ENCODE measurements at places on chromosomes 13 and 19.

DNA sequence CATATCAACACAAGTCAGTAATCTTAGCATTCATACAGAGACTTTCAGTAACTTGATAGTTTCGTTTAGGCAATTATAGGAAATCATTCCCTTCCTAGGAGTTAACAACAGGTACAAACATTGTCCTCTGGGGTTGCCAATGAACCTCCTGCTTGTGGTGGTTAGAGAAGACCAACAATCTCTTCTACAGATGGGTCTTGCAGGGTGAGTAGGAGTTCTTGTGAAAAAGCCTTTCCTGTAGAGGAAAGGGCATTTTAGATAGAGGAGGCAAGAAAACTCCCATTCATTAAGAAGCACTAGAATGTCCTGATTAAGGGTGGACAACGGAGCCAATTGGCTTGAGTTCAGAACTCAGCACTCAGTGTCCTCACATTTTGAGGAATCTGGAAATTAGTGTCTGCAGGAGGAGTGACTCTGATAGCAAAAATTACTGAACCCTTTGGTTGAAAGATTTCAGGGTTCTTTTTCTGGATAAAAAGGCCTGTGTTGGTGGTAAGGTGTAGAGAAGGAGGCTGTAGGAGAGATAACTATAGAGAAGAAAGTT is 4.2 kb downstream of the WDFY2 start:
- DNase-seq: no peak

DNA sequence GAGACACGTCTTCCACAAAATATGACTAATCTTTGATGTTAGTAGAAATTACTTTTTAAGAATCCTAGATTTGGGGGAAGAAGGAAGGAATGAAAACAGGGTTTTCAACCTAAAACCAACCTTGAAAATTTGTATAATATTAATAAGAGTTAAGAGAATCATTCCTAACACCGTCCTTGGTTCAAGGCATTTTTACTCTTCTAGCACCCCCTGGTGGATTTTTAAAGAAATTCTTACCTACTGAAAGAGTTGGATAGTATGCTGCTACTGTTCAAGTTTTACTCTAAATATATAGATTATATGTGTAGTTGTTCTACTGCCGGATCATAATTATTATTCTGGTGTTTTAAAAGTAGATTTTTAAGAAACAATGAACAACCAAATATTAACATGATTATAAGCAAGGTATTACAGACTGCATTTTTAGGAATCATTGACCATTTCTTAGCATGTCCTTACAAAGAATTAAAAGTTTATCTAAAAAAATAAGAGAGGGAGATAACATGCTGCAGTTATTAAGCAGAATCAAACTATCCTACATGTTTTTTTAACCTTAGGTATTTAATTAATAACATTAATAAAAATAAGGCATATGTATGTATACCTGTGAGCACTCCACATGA is 7.4 kb upstream of the SLITRK6 start:
- peak; percentile 48 for DNase-seq

DNA sequence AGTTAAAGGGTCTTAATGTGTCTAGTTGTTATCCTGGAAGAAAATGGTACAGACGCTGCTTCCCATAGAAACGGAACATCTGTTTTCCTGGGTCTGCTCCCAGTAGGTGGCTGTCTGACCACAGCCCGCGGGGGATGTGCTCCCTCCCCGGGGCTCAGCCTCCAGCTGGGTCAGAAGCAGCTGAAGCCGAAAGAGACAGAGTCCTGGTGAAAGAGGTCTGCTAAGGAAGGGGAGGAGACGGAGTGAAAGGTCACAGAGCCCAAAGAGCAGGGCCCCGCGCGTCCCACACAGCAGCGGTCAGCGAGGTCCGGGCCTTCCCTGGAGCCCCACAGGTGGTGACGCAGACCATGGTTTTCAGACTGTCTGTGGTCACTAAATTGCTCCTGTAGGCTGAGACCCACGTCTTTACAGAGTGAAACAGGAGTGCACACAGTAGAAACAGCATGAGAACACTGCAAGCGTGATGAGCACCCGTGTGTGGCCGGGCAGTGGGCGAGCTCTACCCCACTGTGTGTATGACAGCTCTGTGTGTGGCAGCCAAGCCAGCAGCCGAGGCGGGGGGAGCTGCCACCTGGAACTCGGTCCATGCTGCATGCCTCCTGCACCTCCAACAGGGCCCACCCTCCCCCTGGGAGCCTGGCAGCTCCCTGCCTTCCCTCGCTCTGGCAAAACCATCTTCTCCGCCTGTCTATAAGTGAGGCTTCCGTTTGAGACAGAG is 52.0 kb upstream of the C13orf46 start:
- peak; percentile 75 for DNase-seq

DNA sequence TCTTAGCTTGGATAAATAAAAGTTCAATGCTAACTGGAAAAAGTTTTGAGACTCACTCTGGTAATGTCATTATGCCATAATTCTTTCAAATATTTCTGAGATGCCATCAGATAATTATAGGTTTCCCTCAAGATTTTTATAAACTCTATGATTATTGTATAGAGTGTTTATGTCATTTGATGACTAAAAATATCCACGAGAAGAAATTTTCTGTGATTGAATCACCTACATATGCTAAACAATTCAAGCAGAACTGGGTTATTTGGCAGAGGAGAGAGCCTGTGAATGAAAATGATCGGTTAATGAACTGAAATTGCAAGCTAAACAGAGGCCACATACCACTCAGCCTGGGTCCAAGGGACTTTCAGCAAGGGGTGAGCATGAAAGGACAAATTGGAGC is 92.6 kb upstream of the TSC22D1 start:
- peak; percentile 27 for DNase-seq

DNA sequence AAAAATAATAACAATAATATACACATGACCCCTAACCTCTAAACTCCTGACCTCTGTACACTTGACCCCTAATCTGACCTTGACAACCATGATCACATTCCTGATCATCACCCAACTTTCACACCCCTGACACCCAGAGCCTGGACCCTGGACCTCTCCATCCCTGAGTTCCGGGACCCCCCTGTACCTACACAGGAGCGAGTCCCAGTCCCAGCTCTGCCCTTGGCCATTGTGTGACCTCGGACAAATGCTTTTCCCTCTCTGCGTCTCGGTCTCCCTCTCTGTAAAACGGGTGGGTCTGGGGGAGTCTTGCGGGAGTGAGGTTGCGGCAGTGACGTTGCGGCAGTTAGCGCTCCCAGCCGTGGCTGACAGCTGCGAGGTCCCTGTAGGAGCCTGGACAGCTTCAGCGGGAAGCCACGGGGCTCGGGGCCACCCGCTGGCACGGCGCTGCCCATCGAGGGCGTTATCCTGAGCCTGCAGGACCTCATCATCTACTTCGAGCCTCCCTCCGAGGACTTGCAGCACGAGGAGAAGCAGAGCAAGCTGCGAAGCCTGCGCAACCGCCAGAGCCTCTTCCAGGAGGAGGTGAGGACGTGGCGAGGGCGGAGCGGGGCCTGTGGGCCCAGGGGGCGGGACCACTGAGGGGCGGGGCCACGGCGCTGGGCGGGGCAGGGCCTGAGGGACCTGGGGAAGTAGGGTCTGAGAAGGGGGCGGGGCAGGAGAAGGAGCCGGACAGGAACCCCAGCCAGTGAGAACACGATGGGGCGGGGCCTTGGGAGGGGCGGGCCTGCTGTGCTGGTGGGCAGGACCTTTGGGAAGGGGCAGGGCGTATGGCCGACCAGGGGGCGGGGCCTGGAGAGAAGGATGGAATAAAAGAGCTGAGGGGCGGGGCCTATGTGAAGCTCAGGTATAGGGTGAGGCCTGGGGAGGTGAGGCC is 19.2 kb downstream of the RYR1 start:
- peak; percentile 34 for DNase-seq

DNA sequence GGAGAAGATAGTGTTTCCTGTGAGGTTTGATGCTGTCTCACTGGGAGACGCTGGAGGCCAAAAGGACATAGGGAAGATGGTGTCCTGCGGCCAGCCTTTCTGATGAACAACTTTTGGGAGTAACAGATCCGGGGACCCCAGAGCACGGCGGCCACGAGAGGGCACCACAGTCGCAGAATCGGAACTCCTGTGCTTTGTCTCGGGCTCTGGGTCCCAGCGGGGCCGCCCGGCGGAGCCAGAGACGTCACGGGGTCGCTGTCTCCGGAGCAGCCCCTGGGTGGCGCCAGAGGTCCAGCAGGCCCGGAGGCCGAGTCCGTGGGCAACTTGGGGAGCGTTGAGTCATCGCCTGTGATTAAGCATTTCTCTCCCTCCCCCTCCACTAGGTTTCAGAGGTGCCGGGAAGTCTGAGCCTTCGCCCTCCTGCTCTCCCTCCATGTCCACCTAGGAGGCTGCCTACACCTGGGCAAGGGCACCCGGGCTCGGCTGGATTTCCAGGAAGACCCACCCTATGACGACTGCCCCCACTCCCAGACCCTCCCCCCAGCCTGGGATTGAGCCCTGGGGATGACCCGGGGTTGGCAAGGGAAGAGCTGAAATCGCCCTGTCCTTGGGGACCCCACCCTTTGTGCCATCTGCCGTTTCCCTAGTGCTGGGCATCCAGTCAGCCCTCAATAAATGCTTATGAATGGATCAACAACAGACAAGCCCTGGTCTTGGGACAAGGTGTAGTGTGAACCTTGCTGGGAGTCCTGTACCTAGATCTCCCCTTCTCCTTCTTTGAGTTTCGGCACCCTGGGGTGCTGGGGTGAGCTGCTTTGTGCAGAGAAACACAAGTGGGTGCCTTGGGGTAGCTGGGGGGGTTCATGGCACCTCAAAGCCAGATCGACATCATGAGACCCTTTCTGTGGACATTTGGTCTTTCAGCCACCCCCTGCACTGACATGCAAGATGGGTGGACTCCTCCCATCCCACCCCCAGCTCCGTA is 3.4 kb downstream of the NANOS3 start:
- peak; percentile 97 for DNase-seq

DNA sequence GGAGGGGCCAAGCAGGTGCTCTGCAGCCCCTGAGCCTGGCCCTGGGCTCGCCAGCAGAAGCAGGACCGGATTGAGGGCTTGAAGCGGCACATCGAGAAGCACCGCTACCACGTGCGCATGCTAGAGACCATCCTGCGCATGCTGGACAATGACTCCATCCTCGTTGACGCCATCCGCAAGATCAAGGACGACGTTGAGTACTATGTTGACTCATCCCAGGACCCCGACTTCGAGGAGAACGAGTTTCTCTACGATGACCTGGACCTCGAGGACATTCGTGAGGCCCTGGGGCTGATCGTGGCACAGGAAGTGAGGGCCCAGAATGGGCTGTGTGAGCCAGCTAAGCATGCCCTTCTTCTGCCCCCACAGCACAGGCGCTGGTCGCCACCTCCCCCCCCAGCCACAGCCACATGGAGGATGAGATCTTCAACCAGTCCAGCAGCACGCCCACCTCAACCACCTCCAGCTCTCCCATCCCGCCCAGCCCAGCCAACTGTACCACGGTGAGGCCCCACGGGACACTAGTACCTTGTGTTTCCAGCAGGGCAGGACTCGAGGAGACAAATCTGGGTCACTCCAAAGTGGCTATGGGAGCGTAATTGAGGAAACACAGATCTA is 8.1 kb downstream of the CNOT3 start:
- no peak for DNase-seq

DNA sequence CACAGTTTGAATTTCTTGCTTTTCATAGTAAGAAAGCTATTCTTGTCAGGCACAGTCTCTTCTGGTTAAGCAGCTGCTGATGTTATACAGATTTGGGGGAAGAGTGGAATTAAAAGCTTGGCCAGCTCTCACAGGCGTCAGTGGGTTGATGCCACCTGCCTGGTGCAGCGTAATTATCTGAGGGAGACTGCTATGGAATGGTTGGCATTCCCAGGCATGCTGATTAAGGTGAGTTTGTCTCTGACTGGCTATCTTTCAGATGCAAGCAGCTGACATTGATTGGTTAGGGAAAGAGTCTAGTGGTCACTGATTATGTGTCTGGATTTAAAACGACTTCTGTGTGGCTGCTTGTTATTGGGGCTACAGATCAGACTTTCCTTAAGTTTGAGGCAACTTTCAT is 948.4 kb downstream of the UQCRFS1 start:
- DNase-seq: no peak

DNA sequence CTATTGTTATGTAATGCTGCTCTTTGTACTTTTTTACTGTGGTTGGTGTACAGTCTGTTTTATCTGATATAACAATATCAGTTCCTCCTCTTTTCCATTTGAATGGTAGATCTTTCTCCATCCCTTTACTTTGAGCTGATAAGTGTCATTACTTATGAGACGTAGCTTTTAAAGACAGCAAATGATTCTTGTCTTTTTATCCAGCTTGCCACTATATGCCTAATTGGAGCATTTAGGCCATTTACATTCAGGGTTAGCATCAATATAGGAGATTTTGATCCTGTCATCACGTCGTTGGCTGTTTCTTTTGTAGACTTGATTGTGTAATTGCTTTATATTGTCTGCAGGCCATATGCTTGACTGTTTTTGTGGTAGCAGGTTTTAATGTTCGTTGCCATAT is 894.2 kb upstream of the ATXN8OS start:
- peak; percentile 49 for DNase-seq

Data from NCI-H69 (cell line).